AG09309 (cell line): ENCODE measurements at places on chromosomes 5 and 9.

GRCh38 chr9:95506428-95506677 lies 10.4 kb downstream of the PTCH1 start:
- no peak for DNase-seq

DNA sequence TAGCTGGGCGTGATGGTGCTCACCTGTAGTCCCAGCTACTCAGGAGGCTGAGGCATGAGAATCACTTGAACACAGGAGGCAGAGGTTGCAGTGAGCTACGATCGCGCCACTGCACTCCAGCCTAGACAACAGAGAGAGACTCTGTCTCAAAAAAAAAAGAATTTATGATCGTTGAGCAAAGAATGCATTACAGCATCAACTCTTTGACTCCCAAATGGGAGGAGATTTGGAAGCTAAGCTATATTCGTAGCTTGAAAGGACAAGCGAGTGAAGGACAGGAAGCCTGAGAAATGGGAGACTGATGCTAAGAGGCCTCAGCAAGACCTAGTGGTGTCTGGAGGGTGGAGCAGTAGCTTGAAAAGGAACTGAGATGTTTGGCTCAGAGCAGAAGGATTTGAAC lies 10.3 kb upstream of the CCIN start:
- no peak for DNase-seq

DNA sequence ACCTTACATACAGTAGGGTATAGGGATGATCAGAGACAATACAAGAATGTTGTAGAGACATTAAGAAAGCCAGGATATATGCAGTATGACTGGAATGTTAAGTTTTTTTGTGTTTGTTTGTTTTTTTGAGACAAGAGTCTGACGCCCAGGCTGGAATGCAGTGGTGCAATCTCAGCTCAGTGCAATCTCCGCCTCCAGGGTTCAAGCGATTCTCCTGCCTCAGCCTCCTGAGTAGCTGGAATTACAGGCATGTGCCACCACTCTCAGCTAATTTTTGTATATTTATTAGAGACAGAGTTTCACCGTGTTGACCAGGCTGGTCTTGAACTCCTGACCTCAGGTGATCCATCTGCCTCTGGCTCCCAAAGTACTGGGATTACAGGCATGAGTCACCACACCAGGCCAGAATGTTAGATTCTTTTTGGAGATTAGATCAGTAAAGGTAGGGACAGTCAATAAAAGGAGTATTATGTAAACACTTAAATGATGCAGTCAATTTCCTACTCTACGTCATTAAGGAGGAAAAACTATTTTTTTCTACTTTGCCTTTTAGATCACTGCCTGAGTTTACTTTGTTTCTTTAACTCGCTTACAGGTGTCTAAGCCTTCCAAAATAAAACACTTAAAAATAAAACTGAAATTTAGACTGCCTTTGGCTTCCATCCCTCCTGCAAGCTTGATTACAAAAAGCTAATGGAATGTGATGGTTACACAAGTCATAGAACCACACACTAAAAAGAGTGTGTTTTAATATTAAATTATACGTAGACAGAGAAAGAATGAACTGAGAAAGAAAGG lies 6.8 kb upstream of the HNRNPA0 start:
- DNase-seq, result no peak

DNA sequence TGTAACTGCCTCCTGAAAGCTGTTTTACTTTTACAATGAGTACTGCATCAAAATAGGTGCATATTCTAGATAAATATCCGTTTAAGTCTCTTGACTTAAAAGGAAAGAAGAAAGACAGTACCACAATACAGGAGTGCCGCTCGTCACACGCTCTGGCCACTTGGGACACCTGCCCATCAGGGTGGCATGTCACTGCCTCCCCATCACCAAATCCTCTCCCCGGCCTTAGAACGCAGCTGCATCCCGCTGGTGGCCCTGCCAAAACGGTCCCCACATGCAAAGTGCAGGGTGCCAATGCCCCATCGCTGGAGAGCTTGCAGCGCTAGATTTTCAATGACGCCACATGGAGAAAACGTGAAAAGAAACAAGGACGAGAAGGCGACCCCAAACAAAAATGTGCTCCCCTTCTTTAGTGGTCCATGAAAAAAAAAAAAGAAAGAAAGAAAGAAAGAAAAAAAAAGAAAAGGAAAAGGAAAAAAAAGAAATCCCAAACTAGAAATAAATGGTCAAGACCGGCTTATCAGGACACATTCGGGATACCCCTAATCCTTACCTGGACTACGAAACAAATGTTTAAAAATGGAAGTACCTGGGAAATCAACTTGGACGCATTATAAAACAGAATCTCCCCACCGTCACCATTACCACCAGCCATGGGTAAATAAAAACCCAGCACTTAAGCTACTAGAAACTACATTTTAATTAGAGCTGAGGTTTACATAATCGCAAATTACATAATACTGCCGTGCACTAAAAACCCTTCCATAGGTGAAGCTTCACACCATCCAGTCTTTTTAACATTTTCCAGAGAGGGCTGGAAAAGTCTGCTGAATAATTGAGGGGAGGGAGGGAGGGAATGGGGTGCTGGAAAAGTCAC lies 1.0 kb downstream of the ANKH start:
- DNase-seq, result no peak

DNA sequence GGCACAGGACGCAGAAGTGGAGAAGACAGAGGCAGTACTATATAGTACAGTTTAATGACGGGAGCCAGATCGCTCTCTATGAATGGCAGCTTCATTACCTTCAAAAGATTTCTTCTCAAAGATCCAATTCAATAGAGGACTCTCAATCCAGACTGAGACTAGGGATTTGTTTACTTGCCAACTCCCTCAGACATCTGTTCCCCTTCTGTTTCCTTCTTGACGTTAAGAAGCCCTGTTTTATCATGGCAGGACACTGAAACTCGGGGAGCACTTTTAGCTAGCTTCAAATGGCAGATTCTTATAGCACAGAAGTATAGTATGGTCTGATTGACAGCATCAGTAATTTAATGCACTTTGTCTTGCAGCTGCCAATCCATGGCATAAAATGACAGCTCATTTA lies 747.3 kb upstream of the C9orf72 start:
- DNase-seq, result no peak

DNA sequence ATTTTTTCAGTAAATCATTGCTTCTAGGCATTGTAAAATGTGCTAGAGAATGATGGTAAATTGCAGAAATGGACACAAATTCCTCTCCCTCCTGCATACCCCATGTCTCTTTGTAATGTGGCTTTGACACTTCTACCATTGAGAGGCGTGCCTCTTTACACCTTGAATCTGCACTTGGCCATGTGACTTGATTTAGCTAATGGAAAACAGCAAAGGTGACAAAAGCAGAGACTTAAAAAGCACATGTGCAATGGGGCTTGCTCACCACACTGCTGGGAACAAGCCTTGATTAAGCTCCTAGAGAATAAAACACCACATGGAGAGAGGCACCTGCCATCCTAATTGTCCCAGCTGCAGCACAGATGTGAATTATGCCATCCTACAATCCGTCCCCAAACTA lies 69.9 kb upstream of the NAA35 start:
- no peak for DNase-seq

DNA sequence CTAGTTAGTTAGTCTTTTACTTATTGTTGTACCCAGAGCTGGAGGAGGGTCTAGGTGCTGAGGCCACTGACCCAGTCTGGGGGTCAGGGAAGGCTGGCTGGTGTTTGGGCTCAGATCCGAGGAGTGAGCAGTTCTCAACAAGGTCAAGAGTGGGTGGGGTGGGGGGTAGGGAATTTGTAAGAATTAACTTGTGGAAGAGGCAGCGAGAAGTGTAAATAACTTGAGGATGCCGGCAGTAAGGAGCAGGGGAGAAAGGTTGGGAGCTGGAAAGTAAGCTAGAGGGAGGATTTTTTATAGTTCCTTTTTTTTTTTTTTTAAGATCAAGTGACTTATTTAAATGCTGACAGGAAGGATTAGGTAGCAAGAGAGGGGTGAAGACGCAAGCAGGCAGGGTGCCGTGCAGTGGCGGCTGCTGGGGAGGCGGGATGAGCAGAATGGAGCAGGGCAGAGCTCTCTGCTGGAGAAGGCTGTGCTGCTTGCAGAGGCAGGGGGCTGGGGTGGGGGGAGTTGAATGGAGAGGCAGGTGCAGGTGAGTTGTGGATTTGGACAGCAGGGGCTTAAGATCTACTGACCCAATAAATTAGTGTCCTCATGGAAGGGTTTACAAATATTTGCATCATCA lies 35.3 kb upstream of the SMIM32 start:
- DNase-seq, result no peak
